ENCODE measurements at places on chromosomes 5 and 9.

DNA sequence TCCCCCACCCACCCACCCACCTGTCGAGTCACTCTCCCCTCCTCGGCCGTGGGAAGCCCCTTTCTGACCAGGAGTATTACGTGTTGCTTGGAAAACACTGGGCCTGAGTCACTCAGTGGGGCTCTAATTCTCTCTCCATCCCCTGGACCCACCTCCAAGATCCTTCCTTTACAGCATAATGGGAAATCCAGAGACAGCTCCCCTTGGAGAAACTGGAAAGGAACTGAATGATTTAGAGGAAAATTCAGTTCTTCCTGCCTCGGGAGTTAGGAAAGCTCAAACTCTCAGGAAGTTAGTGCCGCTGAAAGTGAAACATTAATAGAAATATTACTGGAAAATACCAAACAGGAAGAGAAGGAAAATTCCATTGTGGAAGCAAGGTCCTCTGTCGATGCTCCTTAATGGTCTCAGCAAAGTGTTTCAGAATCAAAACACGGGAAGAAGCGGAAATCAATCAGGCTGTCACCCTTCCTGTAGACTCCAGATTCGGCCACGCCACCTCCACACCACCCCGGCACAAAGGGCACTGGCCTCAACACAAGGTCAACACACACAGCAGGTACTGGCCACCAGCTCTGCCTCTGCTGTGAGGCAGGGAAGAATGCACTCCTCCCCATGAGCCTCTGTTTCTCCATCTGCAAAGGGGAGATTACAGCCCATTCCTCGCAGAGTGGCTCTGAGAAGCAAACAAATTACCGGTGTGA is 9.6 kb downstream of the SHB start:
- DNase-seq = no peak

GRCh38 chr5:135251093-135251492 is 147.9 kb downstream of the MACROH2A1 start:
- DNase-seq = no peak

GRCh38 chr5:135236908-135237747 is 161.9 kb downstream of the MACROH2A1 start:
- no peak for DNase-seq

- no peak for DNase-seq
These were observed 524.8 kb downstream of the PRR16 start for GRCh38 chr5:120988941-120989340.

DNA sequence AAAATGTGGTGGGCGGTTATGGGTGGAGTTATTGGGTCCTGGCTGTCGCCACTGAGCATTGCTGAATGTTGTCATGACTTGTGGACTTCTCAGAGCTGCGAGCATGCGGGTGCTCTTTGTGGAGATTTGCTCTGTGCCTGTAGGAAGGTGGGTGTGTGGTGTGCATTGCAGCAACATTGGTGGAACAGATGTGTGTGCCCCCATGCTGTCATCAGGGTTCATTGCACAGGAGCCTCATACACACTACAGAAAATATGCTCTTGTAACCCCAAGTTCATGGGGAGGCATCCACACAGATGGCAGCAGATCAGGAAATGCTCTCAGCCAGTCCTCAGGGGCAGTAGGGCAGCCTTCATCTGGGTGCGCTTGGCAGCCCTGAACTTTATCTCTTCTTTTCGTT is 55.9 kb upstream of the PHF2 start:
- no peak for DNase-seq

DNA sequence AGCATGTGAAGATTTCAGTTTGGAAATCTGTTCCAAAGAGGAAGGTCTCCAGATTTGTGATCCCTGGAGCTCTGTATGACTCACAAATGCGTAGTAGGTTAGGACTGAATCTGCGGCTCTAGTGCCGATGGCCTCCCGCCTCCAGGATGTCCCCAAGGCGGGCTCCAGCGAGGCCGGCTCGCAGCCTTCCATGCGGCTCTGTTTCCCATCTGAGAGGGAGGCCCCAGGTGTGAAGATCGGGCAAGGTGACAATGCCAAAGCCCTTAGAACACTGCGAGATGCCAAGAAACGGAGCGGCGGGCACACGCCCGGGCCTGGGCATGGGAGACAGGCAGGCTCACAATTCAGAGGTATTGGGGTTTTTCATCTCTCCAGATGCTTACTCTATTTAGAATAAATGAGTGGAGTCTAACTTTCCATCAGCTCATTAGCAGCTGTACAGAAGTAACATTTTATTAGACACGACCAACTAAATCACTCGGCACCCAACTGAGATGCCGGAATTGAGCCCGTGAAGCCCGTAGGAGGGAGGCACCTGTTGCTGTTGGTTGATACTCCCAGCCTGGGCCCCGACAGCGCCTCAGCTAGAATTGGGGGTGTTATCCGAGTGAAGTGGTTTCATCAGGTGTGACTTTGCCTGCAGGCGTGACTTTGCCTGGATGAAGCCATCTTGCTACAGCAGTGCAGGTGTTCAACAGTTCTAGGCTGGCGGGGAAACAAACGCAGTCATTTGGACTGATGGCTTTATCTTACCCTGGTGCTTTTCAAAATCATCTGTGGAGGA is 7.4 kb upstream of the MRPS2 start:
- DNase-seq = no peak

DNA sequence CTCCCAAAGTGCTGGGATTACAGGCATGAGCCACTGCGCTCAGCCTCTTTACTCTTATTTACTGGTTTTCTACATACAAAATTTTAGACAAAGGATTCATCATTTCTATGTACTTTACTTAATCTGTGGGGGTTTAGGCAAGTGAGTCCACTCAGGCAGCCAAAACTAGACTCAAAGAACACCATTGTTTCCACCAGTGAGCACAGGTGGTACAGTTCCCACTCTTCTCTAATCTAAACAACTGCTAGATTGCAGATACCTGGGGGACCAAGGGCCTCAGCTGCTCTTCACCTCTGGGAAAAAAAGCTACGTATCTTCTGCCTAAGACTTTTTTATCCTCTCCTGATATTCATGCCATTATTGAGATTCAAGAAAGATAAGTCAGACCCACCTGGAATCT is 260.1 kb downstream of the EBF1 start:
- no peak for DNase-seq

- DNase-seq = no peak
These were observed 303.6 kb upstream of the NUDT12 start for GRCh38 chr5:103866169-103866568.

GRCh38 chr5:5470933-5471332 is 48.5 kb downstream of the ICE1 start:
- DNase-seq = no peak

DNA sequence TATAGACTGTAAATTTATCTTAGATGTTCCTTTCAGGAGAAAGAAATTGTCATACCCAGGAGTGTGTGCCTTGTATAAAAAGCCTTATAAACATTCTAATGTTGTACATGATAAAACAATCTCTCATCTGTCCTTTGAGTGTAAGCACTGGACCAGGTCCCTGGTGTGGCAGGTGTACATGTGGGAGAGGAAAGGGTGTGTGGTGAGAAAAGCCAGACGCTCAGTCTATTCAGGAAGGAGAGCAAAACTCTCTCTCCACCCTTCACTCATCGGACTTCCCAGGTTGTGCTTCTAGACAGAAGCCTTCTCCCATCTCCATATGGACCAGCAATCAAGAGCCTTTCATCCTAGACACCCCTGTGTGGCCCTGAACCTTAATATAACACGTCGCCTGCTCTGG is 154.2 kb downstream of the ESM1 start:
- DNase-seq = no peak

All from smooth muscle cell of the brain vasculature (primary cell).